ENCODE measurements at places on chromosomes 6 and 20. TPM values are rescaled to one million over a fixed set of nuclear protein-coding genes. Genes with fewer than 3 reads are reported as not detected.

The TPD52L1 gene
- 81.0 TPM for polyA plus RNA-seq

The MYB gene
- 2.6 TPM for polyA plus RNA-seq

The EPPIN gene
- 0.24 TPM for polyA plus RNA-seq

The IDH3B gene
- 113 TPM for polyA plus RNA-seq

The ADGRF4 gene
- polyA plus RNA-seq, result 0.28 TPM

The PTGIS gene
- 7.1 TPM for polyA plus RNA-seq

The KIAA1755 gene
- 2.7 TPM for polyA plus RNA-seq

The RSPO3 gene
- polyA plus RNA-seq, result 5.2 TPM

The IMPG1 gene
- 2.2 TPM for polyA plus RNA-seq

The OR11A1 gene
- polyA plus RNA-seq, result 0.06 TPM

The STMN3 gene
- polyA plus RNA-seq, result 36.6 TPM

The SPO11 gene
- not detected for polyA plus RNA-seq

The COL12A1 gene
- polyA plus RNA-seq, result 23.2 TPM

The CCN6 gene
- polyA plus RNA-seq, result 0.36 TPM

The TRAPPC3L gene
- 0.39 TPM for polyA plus RNA-seq

The SIRPG gene
- 0.23 TPM for polyA plus RNA-seq

The FHL5 gene
- polyA plus RNA-seq, result 3.4 TPM

The BPI gene
- polyA plus RNA-seq, result 0.92 TPM

The RAET1E gene
- polyA plus RNA-seq, result 0.50 TPM

The KCNK15 gene
- not detected for polyA plus RNA-seq

The SLC24A3 gene
- polyA plus RNA-seq, result 8.7 TPM

The SMIM8 gene
- 23.5 TPM for polyA plus RNA-seq

The ZSCAN16 gene
- polyA plus RNA-seq, result 10.5 TPM

The PNLDC1 gene
- 0.09 TPM for polyA plus RNA-seq

The DAAM2 gene
- polyA plus RNA-seq, result 41.6 TPM

The HUS1B gene
- polyA plus RNA-seq, result 0.43 TPM

The KCNK16 gene
- polyA plus RNA-seq, result 0.79 TPM

Measured in left lung (tissue), 14 donors.